SK-N-SH (cell line): ENCODE measurements at places on chromosomes 7 and 10.

DNA sequence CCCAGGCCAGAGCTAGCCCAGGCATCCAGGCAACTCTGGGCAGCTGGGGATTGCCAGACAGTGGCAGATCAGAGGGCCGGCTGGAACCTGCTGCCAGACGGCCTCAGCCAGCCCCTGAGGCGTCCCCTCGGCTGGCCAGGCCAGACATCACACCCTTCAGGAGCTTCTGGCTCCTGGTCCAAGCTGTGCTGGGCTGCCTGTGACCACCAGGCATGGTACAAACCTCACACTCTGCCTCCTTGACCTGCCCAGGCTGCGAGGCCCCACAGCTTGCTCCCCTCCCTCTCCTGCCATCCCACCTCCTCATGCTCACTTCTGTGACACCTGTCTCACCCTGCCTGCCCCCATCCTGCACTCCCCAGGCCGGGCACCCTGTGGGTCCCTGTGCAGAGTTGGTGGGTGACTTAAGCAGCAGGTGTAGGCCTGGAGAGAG is 5.7 kb downstream of the DEPP1 start:
- no peak for DNase-seq

DNA sequence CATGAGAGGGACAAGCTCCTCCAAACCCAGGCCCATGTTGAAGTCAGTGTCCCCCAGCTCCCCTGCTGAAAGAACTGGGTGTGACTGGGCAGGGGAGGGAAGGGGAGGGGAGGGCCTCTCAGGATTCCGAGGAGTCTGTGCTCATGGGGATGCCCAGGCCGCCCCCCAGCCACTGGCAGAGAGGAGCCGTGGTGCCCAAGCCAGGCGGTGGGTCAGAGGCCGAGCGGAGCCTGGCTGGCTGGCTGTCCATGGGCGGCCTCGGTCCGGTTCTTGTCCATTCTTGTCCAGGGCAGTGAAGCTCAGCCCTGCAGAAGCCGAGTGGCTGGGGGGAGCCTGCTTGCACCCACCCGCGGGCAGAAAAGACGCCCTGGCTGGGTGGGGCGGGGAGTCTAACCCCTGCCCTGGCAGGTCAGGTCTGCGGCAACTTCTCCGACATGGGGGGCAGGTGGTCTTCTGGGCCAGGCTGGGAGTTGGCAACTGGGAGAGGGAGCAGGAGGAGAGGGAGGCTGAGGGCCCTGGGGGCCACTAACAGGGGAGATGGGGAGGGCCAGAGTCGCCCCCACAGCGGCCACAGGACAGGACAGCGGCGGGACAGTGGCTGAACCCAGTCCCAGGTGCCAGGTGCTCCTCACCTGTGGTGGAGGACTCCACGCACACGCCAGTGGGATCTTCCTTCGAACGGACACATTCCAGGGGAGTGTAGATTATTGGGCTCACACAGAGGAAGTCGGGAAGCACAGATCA is 54.1 kb downstream of the FOXL3 start:
- no peak for DNase-seq

- no peak for DNase-seq
These were observed 28.2 kb upstream of the ADCYAP1R1 start for GRCh38 chr7:31023877-31024276.

GRCh38 chr10:45487735-45488134 is 113.7 kb downstream of the ALOX5 start:
- DNase-seq: no peak

DNA sequence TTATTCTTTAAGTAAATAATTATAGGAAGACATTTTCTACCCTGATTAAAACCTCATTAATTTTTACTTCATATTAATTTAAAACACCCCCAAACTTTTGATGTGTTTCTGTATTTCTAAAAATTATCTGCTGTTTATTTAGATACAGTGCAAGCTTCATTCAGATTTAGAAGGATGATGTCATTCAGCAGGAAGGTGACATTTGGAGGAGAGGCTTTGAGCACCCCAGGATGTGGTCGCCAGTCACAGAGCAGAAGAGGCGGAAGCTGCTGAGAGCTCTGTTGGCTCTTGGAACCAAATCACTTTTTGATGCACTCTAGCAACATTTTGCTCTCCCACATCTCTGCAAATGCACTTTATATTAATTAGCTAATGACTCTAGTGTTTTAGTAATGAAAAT is 233.9 kb upstream of the CACNA2D1 start:
- no peak for DNase-seq
